ENCODE measurements at places on chromosomes 2 and 18. TPM values are rescaled to one million over a fixed set of nuclear protein-coding genes. Genes with fewer than 3 reads are reported as not detected.
A peak's percentile ranks its signal among the peaks of the same experiment; 100 is the strongest.

CYS1 gene
- total RNA-seq: not detected

SEPTIN10 gene
- 75.2 TPM for total RNA-seq

LRP2 gene
- total RNA-seq: not detected

GALNT14 gene
- 14.4 TPM for total RNA-seq

POLE4 gene
- 22.1 TPM for total RNA-seq

CLK1 gene
- 141 TPM for total RNA-seq

INO80B gene
- total RNA-seq: 18.5 TPM

XRCC5 gene
- total RNA-seq: 254 TPM

NETO1 gene
- total RNA-seq: 5.5 TPM

GRCh38 chr2:10407841-10408648 lies 40.1 kb downstream of the ODC1 start:
- DNase-seq: no peak
- H3K36me3 ChIP-seq: no peaks in the 10 kb centered on the region

DNA sequence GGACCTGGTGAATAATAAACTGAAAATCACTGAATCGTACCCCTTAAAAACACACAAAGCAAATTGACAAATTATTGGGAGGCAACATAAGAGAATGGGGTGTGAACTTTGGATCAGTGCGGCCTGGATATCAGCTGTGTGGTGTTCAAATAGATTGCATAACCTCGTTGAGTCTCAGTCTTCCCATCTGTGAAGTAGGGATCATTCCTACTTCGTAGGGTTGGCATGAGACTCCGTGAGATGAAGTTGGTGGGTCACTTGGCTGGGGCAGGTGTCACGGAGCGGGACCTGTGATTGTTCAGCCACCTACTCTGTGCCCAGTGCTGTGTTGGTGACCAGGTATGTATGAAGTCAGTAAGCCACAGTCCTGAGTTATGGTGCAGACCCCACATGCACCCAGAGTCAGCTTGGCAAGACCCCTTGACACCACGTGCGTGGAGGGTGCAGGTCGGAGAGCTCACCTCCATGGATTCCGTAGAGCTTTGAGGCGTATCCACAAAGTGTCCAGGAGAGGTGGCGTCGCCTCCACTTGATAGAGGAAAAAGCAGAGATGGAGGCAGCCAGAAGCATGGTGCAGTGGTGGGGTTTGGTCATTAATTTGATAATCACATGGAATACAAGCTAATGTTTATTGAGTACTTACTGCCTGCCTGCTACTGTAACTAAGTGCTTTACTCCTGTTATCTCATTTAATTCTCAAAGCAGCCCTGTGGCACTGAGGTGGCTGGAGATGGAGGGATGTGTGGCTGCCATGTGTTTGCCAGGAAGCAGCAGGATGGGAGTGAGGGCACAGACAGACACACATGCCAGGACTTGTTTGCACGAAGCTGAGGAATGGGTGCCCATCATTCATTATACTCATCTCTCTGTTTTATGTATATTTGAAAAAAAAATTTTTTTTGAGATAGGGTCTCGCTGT lies 35.8 kb downstream of the HPCAL1 start:
- peaks cover 5% of the 10 kb centered on the region for H3K36me3 ChIP-seq
- no peak overlapping the region for H3K27ac ChIP-seq
- H3K4me1 ChIP-seq: peaks cover 6% of the 10 kb centered on the region
- DNase-seq: no peak
- H3K27me3 ChIP-seq: peaks cover under 1% of the 10 kb centered on the region

- H3K27ac ChIP-seq: no peak overlapping the region
- no peaks in the 10 kb centered on the region for H3K36me3 ChIP-seq
- H3K4me3 ChIP-seq: peak overlapping the region; percentile 20
Observed at GRCh38 chr2:20525041-20526035, 78.5 kb downstream of the RHOB start.

- H3K36me3 ChIP-seq: peaks cover 13% of the 10 kb centered on the region
- H3K27ac ChIP-seq: no peak overlapping the region
- no peak overlapping the region for H3K4me3 ChIP-seq
- no peaks in the 10 kb centered on the region for H3K4me1 ChIP-seq
Observed at GRCh38 chr2:22879009-22879863, 505.7 kb upstream of the KLHL29 start.

- peaks cover 12% of the 10 kb centered on the region for H3K4me1 ChIP-seq
- no peak overlapping the region for H3K4me3 ChIP-seq
- no peak overlapping the region for H3K27ac ChIP-seq
- H3K27me3 ChIP-seq: no peaks in the 10 kb centered on the region
Observed at GRCh38 chr2:24632172-24632571, 141.1 kb downstream of the NCOA1 start.

DNA sequence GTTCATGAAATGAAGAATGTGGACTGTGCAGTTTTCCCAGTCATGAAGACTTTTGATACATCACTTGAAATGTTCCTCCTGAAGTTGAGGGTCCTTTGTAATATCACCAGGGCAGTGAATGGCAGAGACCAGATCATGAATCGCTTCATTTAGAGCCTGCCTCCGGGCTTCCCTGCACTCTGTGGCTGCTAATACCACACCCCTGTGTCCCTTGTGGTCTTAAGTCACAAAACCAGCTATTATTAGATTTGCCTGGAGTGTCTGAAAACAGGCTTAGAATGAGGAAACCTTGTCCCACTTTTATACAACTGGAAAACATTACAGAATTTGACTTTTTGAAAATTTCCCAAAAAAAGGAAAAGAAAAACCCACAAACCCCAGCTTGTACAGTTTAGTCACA lies 147.9 kb downstream of the MGAT5 start:
- H3K36me3 ChIP-seq: peaks cover 6% of the 10 kb centered on the region
- no peak overlapping the region for H3K4me3 ChIP-seq
- no peak for DNase-seq
- peaks cover 27% of the 10 kb centered on the region for H3K4me1 ChIP-seq
- no peak overlapping the region for H3K27ac ChIP-seq

- no peaks in the 10 kb centered on the region for H3K27me3 ChIP-seq
- H3K4me3 ChIP-seq: no peak overlapping the region
- H3K4me1 ChIP-seq: peaks cover 2% of the 10 kb centered on the region
- H3K27ac ChIP-seq: no peak overlapping the region
- DNase-seq: no peak
Observed at GRCh38 chr18:3411854-3412268, 38.1 kb upstream of the TGIF1 start.

DNA sequence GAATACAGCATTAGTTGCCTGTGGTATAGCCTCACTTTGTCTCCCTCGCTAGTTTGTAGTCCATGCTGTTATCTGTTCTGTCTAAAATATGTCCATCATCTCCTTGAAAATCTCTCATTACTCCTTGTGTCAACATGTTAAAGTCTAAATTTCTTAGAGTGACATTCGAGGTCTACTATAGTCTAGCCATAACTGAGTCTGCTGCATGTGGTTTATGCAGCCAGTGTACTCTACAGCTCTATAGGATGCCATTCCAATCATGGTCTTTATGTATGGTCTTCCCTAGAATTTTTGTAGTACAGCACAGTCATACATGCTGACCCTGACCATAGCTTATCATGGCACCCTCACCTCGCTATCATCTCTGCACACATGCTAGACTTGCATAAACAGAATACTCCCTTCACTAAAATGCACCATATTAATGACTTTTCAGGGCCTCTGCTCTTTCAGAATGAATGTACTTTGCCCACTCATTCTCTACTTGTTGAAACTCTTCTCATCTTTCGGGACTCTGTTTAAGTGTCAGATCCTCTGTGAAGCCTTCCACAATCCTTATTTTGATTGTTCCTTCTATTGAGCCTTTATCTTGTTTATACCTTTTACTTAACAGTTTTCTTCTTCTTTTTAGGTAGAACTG lies 12.8 kb downstream of the TANK start:
- H3K27me3 ChIP-seq: peaks cover 2% of the 10 kb centered on the region
- no peak overlapping the region for H3K4me3 ChIP-seq
- H3K36me3 ChIP-seq: no peaks in the 10 kb centered on the region
- no peak for DNase-seq

Measured in glutamatergic neuron (in vitro differentiated cells).